ENCODE measurements at places on chromosomes 11 and 22.

- DNase-seq, result peak; percentile 70
Observed at GRCh38 chr22:40156001-40156516, 21.7 kb upstream of the TNRC6B start.

GRCh38 chr22:35752006-35752862 lies 34.6 kb downstream of the APOL5 start:
- DNase-seq, result no peak

GRCh38 chr22:26656891-26657851 lies at the start of gene MIAT:
Gene MIAT (plus strand): TSS chr22:26657588.
- DNase-seq, result no peak

- DNase-seq, result no peak
Observed at GRCh38 chr11:114366331-114367243, 33.7 kb downstream of the C11orf71 start.

DNA sequence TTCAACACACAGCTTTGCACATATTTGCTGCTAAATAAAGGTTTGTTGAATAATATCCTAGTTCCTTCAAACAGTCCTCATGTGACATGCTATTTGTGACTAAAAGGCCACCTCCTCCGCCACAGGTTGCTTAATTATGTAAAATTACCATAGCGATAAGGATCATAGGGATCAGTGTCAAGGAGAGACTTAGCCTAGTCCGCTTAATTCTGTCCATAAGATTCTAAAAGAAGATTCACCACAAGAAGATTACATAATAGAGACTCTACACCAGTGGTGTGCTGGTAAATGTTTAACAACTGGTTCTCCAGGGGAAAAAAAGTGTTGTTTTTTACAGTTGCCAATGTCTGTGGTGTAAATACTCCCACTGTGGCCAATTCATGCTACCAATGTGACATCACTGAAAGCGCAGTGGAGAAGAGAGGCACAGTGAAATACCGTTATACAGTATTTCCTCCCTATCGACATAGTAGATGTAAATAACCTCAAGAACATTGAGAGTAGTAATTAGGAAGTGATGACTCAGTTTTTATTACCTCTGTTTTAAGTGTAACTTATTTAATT lies 4.2 kb upstream of the CHRDL2 start:
- no peak for DNase-seq

- no peak for DNase-seq
Observed at GRCh38 chr11:66188580-66188979, 79.9 kb upstream of the RAB1B start.

- no peak for DNase-seq
Observed at GRCh38 chr11:35077709-35078469, 61.1 kb upstream of the CD44 start.

GRCh38 chr11:116697639-116698038 lies 75.1 kb downstream of the BUD13 start:
- no peak for DNase-seq

- no peak for DNase-seq
Observed at GRCh38 chr11:45110562-45110961, 35.9 kb upstream of the PRDM11 start.

DNA sequence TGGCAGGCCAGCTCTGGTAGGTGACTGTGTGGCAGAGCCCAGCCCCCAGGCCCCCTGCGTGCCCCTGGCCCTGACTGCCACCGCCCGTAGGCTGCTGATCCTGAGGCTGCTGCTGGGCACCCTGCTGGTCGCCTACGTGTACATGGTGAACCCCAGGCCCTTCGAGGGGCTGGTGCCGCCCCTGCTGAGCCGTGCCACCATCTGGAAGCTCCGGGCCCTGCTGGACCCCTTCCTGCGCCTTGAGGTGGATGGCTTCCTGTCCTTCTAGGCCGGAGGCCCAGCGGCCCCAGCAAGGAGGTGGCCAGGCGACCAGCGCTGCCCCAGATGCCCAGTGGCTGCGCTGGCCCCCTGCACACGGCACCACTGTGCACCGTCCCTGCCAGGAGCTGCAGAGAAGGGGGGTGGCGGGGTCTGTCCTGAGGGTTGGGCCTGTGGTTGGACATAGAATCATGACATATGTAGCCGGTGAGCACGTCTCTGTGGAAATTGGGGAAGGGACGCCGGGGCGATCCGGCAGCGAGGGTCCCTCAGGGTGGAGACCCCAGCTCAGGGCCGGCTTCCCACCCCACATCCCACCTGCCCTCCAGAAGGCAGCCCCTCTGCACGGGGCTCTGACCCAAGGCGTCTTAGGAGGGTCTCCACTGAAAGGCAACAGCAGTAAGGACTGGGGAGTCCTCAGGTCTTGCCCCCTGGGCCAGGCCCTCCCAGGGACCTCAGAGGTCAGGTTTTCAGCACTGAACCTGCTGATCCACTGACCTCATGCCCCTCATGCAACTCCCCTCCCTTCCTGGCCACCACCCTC lies 185.4 kb downstream of the IGLL1 start:
- no peak for DNase-seq

GRCh38 chr22:22888571-22889353 lies 1.1 kb downstream of the IGLL5 start:
- DNase-seq, result no peak

GRCh38 chr11:123179586-123179985 lies 15.5 kb downstream of the CLMP start:
- no peak for DNase-seq

- no peak for DNase-seq
Observed at GRCh38 chr11:17432002-17432401, 43.5 kb upstream of the KCNJ11 start.

GRCh38 chr22:41092023-41092817 lies at the start of gene EP300:
Gene EP300 (plus strand): TSS chr22:41092592. CDS start chr22:41093005, 413 bp downstream.
- DNase-seq, result peak; percentile 23

DNA sequence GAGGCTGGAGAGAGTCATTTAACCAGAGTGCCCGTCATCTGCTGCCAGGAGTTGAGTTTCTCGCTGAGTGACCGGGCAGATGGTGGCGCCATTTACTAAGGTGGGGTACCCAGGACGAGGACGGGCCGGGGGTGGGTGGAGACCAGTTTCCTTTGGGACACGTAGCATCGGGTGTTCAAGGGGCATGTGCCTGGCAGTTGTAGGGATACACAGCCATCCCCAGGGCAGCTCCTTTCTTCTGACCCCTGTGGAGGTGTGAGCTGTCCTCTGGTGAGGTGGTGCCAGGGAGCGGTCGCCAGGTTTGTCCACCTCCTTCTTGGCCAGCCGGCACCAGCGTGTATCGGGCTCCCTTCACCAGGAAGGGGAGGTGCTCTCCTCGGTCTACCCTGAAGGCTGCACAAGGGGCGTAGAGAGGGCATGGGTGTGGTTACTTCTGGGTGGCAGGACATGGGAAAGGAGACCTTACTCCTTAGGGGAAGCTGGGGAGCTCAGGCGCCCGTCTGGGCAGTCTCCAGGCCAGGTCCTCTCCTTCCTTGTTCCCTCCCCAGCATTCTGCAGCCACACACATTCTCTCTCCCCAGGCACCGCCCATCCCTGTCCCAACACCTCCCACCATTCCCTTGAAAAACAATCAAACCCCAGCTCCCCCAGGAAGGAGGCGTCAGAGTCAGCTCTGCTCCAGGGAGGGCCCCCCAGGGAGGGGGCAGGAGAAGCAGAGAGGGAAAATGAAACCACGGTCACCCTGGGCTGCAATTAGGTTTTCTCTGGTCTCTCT lies 10.3 kb upstream of the MB start:
- DNase-seq, result peak; percentile 39

GRCh38 chr11:128315933-128316332 lies 271.4 kb downstream of the ETS1 start:
- no peak for DNase-seq

DNA sequence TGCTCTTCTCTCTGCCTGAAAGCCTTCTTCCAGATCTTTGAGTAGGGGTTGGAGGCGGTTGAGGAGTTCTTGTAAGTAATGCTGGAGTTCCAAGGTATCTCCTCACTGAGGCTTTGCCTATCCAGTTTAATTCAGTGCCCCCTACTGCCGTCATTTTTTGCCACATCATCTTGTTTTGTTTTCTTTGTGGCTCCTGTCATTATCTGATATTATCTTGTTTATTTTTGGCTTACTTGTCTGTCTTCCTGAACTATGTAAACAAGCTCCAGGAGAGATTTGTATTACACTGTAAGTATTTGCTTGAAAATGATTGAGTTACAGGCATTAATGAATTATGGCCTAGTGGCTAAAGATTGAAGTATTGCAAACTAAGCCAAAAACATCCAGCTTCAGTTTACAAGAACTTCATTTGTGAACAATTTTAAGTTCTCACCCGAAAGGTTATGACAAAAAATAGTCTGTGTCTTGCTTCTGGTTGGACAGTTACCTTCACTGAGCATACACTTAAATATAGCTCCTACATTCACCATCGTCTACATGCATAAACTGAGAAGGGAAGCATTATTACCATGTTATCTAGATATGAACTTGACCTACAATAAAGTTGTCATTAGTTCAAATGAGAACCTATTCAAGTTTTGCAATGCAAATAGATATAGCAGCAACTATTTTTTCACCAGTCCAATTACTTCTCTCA lies 154.8 kb downstream of the ARHGAP42 start:
- DNase-seq, result no peak

GRCh38 chr22:25845985-25846745 lies 104.2 kb downstream of the MYO18B start:
- DNase-seq, result no peak

DNA sequence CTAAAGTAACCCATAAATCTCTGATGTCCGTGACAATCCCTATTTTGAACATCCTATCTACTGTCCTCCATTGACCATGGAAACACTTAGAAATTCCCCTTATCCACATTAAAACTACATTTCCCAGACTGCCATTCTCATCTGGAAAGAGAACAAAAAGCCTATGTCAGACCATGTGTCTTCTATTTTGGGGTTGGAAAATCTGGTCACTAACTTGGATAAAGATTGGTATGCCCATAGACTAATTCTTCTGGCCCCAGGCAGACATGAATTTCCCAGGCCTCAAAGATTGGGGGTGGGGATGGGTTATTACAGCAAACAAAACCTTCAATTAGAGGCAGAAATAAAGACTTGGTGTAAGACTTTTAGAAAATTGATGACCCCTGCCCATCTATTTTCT lies 30.9 kb upstream of the CREB3L1 start:
- no peak for DNase-seq

DNA sequence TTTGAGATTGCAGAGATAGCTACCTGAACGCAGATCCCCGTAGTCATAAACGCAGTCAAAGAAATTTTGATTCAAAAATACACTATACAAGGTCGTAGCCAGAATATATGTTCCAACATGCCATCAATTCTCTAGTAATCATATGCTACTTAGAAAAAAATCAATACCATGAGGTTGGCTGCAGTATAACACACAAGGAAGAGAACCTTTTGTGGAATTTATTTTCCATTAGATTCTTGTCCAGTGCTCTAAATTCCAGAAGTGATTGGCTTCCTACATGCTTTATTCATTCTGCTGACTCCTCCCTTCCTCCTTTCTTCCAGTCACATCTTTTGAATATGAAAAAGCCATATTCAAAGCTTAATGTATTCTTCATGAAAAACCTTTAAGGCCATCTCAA lies 189.9 kb downstream of the NTM start:
- no peak for DNase-seq

DNA sequence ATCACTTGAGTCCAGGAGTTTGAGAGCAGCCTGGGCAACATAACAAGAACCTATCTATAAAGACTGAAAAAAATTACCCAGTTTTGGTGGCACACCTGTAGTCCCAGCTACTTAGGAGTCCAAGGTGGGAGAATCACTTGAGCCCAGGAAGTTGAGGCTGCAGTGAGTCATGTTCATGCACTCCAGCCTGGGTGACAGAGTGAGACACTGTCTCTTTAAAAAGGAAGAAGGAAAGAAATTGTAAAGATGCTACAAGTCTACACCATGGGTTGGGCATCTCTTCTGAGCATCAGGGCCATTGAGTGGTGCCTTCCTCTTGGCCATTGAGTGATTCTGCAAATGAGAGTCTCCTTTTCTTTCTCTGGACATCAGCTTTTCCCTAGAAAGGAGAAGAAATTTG lies 15.7 kb upstream of the MTMR3 start:
- DNase-seq, result no peak

DNA sequence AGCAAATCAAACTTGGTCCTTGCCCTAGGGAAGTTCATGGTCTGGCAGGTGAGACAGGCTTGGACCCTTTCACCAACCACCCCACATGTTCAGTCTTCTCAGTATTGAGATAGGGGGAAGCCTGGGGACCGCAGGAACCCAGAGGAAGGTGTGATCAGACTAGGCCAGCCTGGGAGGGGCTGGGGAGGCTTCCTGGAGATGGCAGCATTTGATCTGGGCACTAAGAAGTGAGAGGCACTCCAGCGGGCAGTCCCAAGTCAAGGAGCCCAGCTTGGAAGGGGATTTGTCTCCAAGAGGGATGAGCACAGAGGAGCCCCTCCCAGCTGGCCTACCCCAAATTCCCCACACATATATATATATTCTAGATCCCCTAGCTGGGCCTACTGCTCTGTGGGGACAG lies 5.4 kb downstream of the LRRC32 start:
- no peak for DNase-seq

DNA sequence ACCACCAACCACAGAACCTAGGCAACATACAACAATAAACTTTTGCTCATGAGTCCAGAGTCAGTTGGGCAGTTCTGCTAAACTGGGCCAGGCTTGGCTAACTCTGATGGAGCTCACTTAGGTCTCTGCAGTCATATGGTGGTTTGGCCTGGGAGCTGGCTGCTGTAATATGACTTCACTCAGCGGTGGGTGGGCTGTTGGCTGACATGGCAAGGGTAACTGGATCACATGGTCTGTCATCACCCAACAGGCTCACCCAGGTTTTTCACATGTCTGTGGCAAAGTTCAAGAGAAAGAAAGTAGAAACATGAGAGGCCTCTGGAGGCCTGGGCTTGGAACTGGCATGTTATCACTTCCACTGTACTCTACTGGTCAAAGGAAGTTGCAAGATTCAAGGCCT lies 43.2 kb upstream of the CLMP start:
- DNase-seq, result no peak

DNA sequence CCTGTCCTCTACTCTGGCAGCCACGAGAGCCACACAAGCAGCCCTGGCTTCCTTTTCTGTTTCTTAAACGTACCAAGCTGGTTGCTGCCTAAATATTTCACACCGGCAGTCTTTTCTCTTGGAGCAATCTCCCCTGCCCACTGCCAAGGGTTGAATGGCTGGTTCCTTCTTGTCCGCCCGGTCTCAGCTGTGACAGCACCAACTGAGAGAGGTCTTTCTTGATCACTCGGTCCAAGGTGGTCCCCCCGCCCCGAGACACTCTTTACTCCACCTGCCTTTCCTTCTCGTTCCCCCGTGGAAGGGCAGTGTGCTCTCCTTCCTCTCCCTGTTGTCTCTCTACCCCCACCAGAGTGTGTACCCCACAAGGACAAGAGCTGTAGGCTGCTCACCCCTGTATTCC lies 33.7 kb upstream of the IGSF9B start:
- no peak for DNase-seq

DNA sequence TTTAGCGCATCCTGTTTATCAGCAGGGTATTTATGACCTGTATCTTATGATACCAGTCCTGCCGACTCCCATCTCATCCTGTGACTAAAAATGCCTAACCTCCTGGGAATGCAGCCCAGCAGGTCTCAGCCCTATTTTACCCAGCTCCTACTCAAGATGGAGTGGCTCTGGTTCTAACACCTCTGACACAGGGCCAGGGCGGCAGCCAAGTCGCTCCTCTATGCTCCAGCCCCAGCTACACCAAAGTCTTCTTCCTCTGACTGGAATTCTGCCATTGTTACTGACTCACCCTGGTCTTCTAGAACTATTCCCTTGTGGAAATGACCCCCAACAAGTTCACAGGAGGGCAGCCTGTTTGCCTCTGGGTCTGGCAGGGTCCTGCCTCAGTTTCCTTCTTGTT lies 7.9 kb upstream of the C1QTNF6 start:
- DNase-seq, result no peak
